ENCODE measurements at places on chromosomes 13 and 19.

- DNase-seq: no peak
Observed at GRCh38 chr19:55257461-55258420, 1.1 kb downstream of the PPP6R1 start.

GRCh38 chr13:101726681-101727080 is 274.2 kb downstream of the ITGBL1 start:
- no peak for DNase-seq

DNA sequence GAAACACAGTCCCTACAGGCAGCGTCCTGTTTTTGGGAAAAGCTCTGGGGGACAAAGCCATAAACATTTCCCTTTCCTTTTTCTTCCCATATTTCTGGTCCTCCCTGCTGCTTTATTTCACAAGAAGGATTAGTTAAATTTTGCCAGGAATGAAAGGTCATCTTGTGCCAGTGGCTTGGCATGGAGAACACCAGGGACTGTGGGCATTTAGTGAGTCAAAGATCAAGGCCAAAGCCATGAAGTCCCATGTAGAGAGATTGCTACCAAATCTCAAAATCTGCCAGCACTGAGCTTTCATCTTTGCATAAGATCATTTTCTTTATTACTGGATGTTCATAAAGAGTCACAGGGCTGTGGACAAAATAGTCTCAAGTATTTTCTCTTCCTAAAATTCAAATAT is 29.1 kb upstream of the SLC46A3 start:
- DNase-seq: no peak

GRCh38 chr13:41267106-41267505 is 3.7 kb upstream of the MTRF1 start:
- DNase-seq: no peak

DNA sequence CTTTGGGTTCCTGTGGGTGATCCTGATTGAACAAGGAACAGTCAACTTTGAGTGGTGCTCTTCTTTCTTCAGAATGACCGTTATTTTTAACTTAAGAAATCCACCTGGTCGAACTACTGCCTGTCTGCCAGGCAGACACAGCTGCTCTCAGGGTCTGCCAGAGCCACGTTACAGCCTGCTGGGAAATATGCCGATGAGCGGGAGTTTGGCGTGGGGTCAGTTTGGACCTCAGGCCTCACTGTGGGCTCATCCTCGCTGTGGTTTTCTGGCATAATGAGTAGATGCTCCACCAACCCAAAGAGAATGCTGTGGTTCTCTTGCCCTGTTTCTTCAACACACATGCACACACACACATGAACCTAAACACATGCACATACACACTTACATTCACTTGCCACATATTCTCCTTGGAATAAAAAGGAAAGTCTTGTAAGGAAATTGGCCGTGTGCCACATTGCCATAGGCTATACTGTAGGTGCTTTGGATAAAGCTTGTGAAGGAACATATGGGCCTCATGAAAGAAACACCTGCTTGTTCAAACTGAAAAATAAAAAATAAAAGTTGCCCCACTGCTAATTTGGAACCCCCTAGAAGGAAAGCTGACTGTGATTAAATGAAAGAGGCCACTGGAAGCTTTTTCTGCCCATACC is 598.7 kb upstream of the KLF12 start:
- no peak for DNase-seq

DNA sequence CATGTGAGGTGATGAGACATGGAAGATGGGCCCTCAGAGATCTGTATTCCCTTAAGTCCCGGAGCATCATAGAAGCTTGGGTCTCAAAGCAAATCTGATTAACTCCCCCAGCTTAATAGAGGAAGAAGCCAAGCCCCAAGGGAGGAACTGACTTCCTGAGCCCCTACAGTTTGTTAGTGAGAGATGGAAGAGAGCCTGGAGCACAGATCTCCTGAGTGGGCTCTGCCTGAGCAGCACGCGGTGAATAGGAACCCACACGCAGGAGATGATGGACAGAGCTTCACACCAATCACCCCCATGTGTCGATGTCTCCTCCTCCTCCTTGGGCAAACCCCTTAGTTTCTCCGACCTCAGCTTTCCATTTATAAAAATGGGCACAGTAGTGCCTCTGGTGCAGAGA is 50.1 kb upstream of the ATP12A start:
- DNase-seq: no peak

GRCh38 chr13:81771951-81772350 is 1431.0 kb upstream of the SPRY2 start:
- DNase-seq: no peak

Data from sciatic nerve (tissue), 2 donors.